Fibroblast of mammary gland (primary cell): ENCODE measurements at places on chromosomes 5 and 9.

GRCh38 chr5:17114233-17114632, 103.2 kb upstream of the BASP1 start:
- DNase-seq, result no peak

DNA sequence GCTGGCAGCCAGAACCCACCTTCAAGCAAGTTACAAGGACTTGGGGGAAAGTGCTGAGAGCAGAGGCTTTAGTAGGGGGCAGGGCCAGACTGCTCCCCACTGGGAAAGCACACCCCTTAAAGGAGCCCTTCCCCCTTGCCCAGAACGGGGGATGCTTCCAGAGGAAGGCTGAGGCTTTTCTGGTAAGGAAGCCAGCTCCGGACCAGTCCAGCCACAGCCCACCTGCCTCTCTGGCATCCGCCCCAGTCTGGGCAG, 4.2 kb upstream of the DPM2 start:
- no peak for DNase-seq

- no peak for DNase-seq
Observed at GRCh38 chr9:88987661-88988060, 3.6 kb upstream of the S1PR3 start.

DNA sequence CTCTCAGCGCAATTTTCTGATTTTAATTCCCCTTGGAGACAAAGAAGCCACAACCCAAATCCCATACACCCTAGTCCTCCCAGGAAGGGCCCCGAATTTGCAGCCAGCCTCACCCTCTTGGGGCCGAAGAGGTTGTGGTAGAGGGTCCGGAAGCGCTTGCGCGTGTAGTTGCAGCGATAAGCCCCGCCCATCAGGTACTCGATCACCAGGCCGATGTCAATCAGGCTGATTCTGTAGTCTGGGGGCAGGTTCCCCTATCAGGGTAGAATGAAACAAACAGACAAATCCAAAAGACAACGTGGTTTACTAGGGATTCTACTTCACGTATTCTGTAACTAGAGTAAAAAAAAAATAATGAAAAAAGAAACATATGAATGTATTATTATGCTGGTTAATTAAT, 210.6 kb upstream of the KLF9 start:
- DNase-seq, result no peak

GRCh38 chr9:130946766-130947617, 7.9 kb upstream of the FIBCD1 start:
- DNase-seq, result peak; percentile 26

DNA sequence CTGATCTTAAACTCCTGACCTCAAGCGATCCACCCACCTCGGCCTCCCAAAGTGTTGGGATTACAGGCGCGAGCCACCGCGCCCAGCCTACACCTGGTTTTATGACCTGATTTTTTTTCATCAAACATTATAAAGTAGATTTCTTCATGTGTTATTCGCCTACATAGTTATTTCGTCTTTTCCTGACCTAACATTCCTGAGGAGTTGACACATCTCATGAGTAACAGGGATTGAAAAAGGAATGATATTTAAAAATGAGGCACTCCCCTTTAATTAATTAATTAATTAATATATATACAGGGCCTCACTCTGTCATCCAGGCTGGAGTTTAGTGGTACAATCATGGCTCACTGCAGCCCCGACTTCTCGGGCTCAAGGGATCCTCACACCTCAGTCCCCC, 20.2 kb upstream of the MTMR12 start:
- no peak for DNase-seq

DNA sequence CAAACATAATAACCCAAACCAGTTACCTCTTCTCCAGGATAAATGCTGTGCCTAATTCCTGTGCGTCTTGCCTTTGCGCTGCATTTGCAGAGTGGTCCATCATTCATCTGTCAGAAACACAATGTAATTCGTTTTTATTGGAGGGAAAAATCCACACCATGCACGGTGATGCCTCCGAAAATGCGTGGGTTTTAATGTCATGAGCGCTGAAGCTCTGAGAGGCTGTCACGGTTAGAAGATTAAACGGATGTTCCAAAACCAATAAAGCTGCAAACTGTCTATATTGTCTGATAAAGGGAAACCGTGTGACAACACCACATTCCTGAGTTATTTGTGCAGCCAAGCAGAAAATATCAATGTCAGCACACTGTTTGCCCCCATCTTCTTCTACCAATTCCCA, 27.4 kb downstream of the DROSHA start:
- no peak for DNase-seq
